ENCODE measurements at places on chromosomes 11 and 22.

DNA sequence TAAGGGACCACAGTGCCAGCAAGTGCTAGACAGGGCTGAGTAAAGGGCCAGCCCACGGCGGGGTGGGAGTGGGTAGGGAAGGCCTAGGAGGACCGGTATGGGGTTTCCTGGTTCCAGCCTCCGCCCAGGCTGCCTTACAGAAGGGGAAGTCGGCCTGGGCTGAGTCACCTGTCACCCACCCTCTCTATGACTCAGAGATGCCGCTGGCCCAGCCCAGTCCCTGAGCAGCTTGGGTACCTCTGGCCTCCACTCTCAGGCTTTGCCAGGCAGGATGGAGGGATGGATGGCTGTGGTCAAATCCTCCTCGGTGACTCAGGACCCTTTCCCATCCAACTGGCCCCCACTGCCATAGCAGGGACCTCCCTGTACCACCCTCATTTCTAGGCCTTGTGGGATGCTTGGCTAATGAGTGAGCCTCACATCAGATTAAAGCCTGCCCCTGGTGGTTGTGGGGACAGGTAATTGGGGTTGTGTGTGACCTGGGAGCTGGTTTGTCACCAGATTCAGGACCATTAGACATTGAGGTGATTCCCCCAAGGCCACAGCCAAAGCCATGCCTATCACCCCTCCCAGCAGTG lies 13.9 kb downstream of the SLC35E4 start:
- no peak for DNase-seq

- DNase-seq = no peak
Observed at GRCh38 chr11:91394073-91394726, 830.4 kb upstream of the FAT3 start.

DNA sequence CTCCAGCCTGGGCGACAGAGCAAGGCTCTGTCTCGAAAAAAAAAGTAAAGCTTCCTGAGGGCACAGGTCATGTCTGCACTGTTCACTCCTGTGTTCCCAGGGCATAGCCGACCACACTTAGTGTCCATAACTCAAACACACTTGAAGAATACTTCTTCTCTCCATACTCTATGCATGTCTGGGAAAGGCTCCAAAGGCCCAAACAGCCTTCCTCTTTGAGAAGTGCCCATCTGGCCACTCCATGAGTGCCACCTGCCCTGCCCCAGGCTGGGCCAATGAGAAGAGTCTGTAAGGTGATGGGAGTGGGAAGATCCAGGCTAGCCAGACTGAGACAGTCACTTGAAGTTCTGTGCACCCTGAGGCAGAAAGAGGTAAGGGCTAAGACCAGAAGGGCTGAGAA lies 24.7 kb downstream of the DGCR2 start:
- no peak for DNase-seq

DNA sequence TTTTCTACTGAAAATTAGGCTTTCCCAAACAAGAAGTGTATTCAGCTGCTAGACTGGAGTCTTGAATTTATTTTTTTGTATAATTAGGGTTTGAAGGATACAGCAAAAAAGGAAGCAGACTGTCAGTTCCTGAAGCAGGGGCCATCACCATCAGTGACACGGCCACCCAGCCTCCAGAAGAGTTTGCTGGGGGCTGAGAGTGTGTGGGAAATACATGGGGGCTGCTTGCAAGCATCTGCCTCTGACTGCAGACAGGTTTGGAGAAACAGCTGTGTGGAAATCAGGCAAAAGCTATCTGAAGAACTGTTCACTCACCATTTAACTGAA lies 23.0 kb downstream of the FZD4 start:
- no peak for DNase-seq

- DNase-seq = peak; percentile 39
Observed at GRCh38 chr22:49961601-49962011, 1.0 kb downstream of the PIM3 start.

- DNase-seq = peak; percentile 52
Observed at GRCh38 chr11:134330611-134331353, 1.0 kb upstream of the GLB1L2 start.

DNA sequence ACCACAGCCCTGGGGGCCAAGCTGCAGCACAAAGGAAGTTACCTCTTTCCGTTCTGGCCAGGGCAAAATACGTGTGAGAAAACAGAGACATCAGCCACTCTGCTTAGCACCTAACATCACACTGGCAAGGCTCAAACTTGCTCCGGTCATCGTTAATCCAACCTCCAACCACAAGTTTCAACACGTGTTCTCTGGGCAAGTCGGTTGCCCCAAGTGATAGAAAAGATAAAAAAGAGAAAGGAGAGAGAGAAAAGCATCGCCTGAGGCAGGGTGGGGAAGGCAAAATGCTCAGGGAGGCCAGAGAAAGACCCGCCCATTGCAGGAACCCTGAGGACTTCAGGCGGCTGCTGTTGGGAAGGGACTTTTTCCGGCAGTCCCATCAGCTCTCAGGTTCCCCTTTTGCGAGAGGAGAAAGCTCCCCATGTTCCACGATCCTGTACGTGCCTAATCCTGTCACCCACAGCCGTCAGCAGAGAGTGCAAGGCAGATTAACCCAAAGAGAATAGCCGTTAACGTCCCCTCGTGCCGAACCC lies 18.5 kb upstream of the B4GALNT4 start:
- no peak for DNase-seq

DNA sequence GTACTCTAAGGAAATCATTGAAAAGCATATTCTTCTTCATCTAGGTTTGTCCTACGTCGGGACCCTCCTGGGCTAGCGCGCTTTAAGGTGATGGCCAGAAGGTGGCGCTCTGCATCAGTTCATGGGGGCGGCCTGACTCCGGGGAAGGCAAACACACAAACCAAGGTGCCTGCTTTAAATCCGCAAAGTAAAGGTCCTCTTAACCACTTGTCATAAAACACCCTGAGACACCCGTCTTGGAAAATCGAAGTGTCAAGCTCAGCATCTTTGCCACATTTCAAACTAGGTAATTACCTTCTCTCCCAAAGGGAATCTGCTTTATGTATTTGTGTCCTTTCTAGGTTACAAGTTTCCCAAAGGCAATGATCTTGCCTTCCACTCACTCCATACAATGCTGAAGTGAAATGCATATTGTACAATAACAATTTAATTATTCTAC lies 33.9 kb downstream of the LMO2 start:
- peak; percentile 91 for DNase-seq

DNA sequence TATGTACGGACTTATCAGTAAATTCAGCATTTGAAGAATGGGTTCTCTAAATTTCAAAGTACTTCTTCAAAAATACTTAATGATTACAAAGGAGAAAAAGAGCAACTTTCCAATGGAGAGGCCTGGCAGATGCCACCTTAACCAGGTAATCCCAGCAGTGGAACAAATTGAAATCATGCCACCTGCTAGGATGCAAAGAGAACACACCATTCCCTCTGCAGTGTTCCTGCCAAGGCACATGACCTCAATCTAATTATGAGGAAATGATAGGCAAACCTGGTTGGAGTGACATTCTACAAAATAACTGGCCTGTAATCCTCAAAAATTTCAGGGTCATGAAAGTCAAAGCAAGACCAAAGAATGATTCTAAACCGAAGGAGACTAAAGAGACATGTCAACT lies 21.5 kb downstream of the TNRC6B start:
- DNase-seq = no peak

DNA sequence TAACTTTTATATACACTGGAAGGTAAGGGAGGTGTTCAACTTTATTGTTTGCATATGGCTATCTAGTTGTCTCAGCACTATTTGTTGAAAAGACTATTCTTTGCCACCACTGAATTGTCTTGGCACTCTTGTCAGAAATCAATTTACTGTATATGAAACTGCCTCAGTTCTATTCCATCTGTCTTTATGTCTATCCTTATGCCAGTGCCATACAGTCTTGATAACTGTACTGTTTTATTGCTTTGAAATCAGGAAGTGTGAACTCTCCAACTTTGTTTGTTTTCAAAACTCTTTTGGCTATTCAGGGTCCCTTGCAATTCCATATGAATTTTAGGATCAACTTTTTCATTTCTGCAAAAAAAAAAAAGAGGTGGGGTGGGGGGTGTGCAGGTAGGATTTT lies 77.2 kb downstream of the PRSS23 start:
- DNase-seq = no peak

DNA sequence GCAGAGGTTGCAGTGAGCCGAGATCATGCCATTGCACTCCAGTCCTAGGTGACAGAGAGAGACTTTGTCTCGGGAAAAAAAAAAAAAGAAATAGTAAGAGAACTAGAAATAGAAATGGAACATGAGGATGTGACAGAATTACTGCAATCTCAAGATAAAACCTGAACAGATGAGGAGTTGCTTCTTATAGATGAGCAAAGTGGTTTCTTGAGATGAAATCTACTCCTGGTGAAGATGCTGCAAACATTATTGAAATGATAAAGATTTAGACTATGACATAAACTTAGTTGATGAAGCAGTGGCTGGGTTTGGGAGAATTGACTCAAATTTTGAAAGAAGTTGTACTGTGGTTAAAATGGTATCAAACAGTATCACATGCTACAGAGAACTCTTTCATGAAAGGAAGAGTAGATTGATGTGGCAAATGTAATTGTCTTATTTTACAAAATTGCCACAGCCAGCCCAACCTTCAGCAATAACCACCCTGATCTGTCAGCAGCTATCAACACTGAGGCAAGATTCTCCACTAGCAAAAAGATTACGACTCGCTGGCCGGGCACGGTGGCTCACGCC lies 13.7 kb downstream of the XNDC1N start:
- DNase-seq = no peak

DNA sequence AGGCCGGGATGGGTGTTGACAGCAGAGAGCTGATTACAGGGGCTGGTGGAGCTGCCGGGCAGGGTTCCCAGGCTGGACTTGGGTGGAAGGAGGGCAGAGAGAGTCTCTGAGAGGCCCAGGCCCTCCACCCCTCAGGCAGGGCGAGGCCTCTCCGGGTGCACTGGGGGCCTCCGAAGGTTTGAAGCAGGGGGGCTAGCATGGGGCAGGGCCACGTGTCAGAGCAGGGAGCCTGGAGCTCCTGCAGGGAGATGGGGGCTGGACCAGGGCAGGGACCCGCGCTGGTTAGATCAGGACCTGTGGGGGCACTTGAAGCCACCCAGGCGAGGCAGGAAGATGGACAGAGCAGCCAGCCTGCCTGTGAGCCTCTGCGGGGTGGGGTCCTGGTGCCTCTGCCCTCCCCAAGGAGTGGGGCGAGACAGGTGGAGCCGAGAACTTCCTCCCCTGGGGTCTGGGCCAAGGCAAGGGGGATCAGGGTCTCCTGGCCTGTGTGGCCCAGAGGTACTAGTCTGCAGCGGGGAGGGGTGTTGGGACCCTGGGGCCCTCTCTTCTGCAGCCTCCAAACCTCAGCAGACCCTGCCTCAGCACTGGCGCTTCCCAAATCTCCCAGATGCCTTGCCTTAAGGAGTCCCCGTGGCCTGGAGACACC lies 911 bp downstream of the PANX2 start:
- no peak for DNase-seq

DNA sequence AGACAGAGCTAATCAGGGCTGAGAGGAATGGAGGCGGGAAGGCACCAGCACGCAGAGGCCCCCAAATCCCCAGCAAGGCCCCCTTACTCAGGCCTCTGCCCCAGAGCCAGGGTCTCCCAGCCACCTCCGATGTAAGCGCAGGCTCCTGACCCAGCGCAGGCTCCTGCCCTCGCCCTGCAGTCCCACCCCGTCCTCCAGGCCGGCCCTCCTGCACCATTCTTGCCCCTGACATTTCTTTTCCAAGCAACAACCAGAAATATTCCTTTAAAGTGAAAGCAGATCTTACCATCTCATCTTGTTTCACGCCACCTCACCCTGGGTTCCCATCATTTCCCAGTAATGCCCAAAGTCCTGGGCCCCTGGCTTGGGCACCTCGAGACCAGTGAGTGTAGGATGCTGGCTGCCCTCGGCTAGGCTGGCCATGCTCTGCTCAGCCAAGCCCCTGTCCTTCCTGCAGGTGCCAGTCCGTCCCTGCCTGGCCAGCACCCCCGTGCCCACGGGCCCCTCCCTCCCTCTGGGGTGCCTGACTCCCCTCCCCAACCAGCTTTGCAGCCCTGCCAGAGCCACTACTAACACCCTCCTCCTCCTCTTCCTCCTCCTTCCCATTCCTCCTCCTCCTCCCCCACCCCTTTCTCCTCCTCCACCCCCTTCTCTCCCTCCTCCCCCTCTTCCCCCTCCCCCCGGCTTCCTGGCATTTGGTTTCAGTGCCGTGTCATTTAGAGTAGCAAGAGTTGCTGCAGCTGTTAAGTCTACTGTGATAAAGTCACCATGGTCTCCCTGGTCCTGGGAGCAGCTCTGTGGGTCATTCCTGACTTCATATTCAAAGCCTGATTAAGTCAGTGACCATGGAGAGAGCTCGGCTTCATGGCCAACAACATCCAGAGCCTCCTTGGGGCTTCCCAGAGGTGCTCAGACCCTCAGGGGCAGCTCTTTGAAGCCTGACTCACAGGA lies 78.7 kb downstream of the PIWIL3 start:
- no peak for DNase-seq

GRCh38 chr22:25410849-25411248 lies 153.6 kb upstream of the GRK3 start:
- DNase-seq = no peak

DNA sequence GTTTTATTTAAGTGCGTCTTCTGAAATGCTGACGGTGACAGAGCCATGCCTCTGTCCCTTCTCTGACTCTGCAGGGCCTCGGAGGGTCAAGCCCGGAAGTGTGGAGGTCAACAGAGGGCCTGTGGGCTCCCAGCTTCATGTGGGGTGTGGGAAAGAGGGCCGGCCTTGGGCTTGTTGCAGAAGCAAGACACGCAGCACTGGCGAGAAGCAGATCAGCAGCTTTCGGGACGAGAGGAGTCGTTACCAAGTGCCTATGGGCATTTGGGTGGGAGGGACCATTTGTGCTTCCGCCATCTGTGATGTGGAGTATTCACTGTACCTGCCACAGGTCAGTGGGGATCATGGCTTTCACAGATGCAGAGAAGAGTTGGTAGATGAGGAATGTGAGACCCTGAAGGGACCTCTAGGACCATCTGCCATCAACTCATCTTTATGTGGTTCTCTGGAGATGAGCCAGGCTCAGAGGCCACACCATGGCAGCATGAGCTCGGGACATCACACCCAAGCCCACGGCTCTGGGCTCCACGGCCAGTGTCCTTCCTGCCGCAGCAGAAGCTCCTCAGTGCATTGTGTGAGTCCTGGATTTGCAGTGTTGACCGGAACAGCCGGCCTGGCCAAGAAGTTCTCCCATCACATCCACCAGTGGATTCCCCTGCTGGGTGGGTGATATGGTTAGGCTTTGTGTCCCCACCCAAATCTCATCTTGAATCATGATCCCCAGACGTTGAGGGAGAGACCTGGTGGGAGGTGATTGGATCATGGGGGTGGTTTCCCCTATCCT lies 590.7 kb downstream of the TBC1D22A start:
- DNase-seq = no peak

DNA sequence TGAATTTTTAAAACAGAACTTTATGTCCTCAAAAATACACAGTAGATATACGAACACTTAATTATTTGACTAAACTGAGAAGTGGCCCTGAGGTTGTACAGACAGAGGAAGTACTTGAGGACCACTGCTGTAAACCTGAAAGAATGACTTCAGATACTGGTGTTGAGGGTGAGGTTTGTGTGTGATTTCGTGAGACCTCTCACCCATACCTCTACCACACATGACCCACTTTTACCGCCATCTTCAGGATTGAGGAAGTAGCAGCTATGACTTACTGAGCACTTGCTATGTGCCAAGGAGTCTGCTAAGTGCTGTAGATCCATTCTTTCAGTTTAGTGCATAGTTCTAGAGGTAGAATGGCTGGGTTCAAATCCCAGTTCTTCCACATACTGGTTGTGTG lies 21.9 kb downstream of the MMP13 start:
- DNase-seq = no peak

GRCh38 chr11:10273738-10274137 lies 20.3 kb downstream of the SBF2 start:
- DNase-seq = no peak

Data from NCI-H526 (cell line).